ENCODE measurements at places on chromosomes 4 and X. TPM values are rescaled to one million over a fixed set of nuclear protein-coding genes. Genes with fewer than 3 reads are reported as not detected.
A peak's percentile ranks its signal among the peaks of the same experiment; 100 is the strongest.

Gene DDIT4L
- total RNA-seq, result 0.78 TPM

Gene PPP4R3C
- not detected for total RNA-seq

DNA sequence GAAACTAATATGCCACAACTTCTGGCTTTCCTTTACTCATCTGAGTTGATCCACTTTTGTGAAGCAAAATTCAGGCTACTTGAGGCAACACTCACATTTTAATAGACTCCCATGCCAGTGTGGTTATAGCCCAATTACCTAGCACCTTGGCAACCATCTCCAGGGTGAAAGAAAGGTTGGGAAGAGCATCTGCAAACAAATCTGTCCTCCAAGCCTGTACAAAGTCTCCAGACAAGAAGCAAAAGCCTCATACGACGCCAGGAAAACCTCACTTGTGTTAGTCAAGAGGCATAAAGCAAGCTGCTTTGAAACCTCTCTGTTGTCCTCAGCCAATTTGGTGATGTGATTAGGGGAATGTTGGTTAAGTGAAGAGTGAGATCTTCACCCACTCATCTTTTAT is 246.6 kb downstream of the THOC2 start:
- no peaks in the 10 kb centered on the region for H3K27me3 ChIP-seq
- no peaks in the 10 kb centered on the region for H3K36me3 ChIP-seq
- no peak overlapping the region for H3K27ac ChIP-seq
- DNase-seq, result no peak
- no peaks in the 10 kb centered on the region for H3K4me1 ChIP-seq

GRCh38 chr4:1570291-1571164 is 113.6 kb downstream of the FAM53A start:
- H3K27me3 ChIP-seq, result no peaks in the 10 kb centered on the region
- DNase-seq, result no peak
- no peak overlapping the region for H3K27ac ChIP-seq
- H3K4me3 ChIP-seq, result no peak overlapping the region
- H3K4me1 ChIP-seq, result no peaks in the 10 kb centered on the region

- no peaks in the 10 kb centered on the region for H3K36me3 ChIP-seq
- peaks cover 19% of the 10 kb centered on the region for H3K4me1 ChIP-seq
- H3K27ac ChIP-seq, result peak overlapping the region; percentile 75
Observed at GRCh38 chrX:319579-320125, 1.1 kb upstream of the GTPBP6 start.

DNA sequence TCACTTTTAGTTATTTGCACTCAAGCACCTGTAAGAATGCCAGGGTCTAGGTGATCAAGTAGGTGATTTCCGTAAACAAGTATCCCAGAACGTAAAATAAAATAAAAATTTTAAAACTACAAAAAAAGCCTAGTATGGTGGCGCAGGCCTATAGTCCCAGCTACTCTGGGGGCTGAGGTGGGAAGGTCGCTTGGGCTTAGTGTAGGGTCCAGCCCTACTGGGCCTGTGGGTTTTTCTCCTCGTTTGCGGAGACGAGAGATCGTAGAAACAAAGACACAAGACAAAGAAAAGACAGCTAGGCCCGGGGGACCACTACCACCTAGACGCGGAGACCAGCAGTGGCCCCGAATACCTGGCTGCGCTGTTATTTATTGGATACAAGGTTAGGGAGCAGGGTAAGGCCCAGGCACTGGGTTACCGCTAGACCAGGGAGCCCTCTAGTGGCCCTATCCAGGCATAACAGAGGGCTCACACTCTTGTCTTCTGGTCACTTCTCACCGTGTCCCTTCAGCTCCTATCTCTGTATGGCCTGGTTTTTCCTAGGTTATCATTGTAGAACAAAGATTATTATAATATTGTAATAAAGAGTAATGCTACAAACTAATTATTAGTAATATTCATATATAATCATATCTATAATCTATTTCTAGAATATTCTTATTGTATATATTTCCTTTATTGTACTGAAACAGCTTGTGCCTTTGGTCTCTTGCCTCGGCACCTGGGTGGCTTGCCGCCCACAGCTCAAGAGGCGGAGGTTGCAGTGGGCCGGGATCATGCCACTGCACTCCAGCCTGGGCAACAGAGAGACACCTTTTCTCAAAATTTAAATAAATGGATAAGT is 38.4 kb downstream of the SAGE1 start:
- no peak for DNase-seq
- no peaks in the 10 kb centered on the region for H3K4me1 ChIP-seq
- no peak overlapping the region for H3K4me3 ChIP-seq
- H3K27me3 ChIP-seq, result peaks cover 10% of the 10 kb centered on the region
- no peak overlapping the region for H3K27ac ChIP-seq

Gene DCAF8L2
- not detected for total RNA-seq

- H3K36me3 ChIP-seq, result no peaks in the 10 kb centered on the region
- H3K4me1 ChIP-seq, result peaks cover 10% of the 10 kb centered on the region
- H3K4me3 ChIP-seq, result no peak overlapping the region
- H3K27me3 ChIP-seq, result no peaks in the 10 kb centered on the region
- no peak for DNase-seq
- H3K27ac ChIP-seq, result no peak overlapping the region
Observed at GRCh38 chr4:10605746-10606482, 78.7 kb downstream of the CLNK start.

Gene NEIL3
- total RNA-seq, result 2.1 TPM

GRCh38 chr4:40800064-40800463 is 50.3 kb downstream of the NSUN7 start:
- DNase-seq, result no peak
- H3K27me3 ChIP-seq, result no peaks in the 10 kb centered on the region
- H3K4me1 ChIP-seq, result no peaks in the 10 kb centered on the region
- no peak overlapping the region for H3K27ac ChIP-seq
- H3K36me3 ChIP-seq, result no peaks in the 10 kb centered on the region

Gene CFAP47
- not detected for total RNA-seq

DNA sequence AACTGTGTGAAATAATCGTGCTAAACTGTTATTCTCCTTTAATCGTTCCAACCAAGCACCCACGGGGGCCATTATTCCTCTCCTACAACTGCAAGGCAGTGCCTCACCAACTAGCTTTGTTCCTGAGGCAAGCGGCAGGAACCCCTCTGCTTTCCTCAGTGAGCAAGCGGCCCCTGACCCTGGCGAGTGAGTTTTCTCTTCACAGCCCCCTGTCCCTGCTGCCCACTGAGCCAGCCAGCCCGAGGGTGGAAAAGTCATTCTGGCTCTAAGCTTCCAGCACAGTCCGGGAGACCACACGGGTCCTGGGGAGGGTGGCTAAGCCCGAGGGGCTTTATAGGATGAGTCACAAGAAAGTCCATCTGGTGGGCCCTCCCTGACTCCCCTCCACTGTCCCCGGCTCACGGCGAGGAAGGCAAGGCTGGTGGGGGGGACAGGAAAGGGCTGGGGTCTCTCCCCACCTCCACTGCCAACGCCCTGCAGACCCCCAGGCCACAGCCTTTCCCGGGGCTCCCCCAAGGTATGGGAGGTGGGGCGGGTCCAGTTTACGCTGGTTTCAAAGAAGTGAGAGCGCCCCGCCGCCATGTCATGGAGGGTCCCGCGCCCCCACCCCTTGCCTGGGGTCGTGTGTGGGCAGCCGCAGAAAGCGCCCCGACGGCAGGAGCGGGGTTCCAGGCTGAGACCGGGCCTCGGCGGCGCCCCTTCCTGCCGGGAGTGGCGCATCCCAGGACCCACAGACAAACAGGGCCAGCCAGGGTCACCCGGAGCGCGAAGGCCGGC is 45.0 kb downstream of the CPLX1 start:
- no peak for DNase-seq
- H3K4me1 ChIP-seq, result peaks cover 31% of the 10 kb centered on the region
- peak overlapping the region; percentile 84 for H3K27ac ChIP-seq
- H3K36me3 ChIP-seq, result peaks cover 29% of the 10 kb centered on the region
- peak overlapping the region; percentile 88 for H3K4me3 ChIP-seq
- no peaks in the 10 kb centered on the region for H3K27me3 ChIP-seq

- DNase-seq, result no peak
- H3K4me3 ChIP-seq, result no peak overlapping the region
- H3K4me1 ChIP-seq, result peaks cover 32% of the 10 kb centered on the region
- H3K27me3 ChIP-seq, result no peaks in the 10 kb centered on the region
- H3K27ac ChIP-seq, result no peak overlapping the region
Observed at GRCh38 chr4:139668036-139668435, 2.4 kb downstream of the MGST2 start.

Gene PAK3
- not detected for total RNA-seq

Gene VCX2
- total RNA-seq, result not detected

Gene TCP11X1
- not detected for total RNA-seq

GRCh38 chr4:98687876-98688275 is 29.5 kb upstream of the TSPAN5 start:
- H3K4me1 ChIP-seq, result peaks cover 16% of the 10 kb centered on the region
- DNase-seq, result no peak
- no peak overlapping the region for H3K27ac ChIP-seq
- H3K36me3 ChIP-seq, result no peaks in the 10 kb centered on the region
- no peaks in the 10 kb centered on the region for H3K27me3 ChIP-seq
- H3K4me3 ChIP-seq, result no peak overlapping the region

GRCh38 chr4:113682730-113683537 is 78.6 kb downstream of the CAMK2D start:
- peaks cover 10% of the 10 kb centered on the region for H3K36me3 ChIP-seq

DNA sequence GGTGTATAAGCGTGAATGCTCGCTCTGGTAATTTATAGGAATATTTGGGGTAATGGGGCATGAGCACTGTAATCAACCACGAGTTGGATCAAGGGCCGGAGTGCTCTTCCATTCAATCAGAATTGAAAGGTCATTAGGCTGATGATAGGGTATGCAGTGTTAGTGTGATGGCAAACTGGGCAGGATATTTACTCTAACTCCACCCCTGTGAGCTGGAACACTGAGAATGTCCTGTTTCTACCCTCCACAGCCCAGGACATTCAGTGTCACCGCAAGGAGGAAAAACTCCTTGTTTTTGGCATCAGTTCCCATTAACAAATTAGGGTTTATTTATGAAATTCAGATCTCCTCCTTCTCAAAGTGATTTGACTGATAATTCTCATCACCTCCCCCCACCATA is 137.8 kb downstream of the HS6ST2 start:
- H3K4me3 ChIP-seq, result no peak overlapping the region
- no peaks in the 10 kb centered on the region for H3K27me3 ChIP-seq
- H3K27ac ChIP-seq, result no peak overlapping the region
- H3K36me3 ChIP-seq, result peaks cover 2% of the 10 kb centered on the region

Gene NXF2B
- not detected for total RNA-seq

DNA sequence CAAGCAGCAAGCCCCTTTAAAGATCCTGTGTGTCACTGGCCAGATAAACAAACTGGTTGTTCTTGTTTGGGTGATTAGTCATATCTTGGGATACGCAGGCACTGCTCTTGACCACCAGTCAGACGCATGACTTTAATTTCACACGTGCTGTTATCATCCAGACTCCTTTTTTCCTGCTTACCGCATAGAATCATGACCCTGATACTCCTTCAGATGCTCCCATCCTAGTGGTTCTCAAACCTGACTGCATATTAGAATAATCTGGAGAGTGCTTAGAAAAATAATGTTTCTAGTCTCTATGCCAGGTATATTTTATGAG is 78.8 kb downstream of the CLDN22 start:
- DNase-seq, result no peak
- H3K27ac ChIP-seq, result no peak overlapping the region
- H3K36me3 ChIP-seq, result peaks cover 36% of the 10 kb centered on the region
- H3K4me1 ChIP-seq, result peaks cover 31% of the 10 kb centered on the region
- no peaks in the 10 kb centered on the region for H3K27me3 ChIP-seq

Gene RIPPLY1
- total RNA-seq, result not detected

DNA sequence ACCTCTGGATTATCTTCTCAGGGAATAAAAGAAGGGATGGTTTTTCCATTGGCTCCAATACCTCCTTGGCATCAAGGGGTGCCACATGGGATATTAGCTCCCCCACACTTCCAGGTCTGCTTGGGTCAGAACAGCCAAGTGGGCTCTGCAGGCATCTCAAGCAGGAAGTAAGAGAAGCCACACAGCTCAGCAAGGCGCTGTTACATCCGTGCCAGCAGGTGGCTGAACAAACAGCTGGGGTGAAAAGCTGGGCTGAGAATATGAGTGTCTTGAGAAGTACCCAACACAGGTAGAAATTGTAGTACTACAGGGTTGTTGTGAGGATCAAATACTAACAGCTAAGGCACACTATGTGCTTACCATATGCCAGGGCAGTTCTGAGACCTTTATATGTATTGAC is 76.7 kb upstream of the TMEM150C start:
- no peak overlapping the region for H3K4me3 ChIP-seq
- no peaks in the 10 kb centered on the region for H3K27me3 ChIP-seq
- H3K36me3 ChIP-seq, result peaks cover 6% of the 10 kb centered on the region
- H3K4me1 ChIP-seq, result peaks cover 10% of the 10 kb centered on the region
- H3K27ac ChIP-seq, result no peak overlapping the region

DNA sequence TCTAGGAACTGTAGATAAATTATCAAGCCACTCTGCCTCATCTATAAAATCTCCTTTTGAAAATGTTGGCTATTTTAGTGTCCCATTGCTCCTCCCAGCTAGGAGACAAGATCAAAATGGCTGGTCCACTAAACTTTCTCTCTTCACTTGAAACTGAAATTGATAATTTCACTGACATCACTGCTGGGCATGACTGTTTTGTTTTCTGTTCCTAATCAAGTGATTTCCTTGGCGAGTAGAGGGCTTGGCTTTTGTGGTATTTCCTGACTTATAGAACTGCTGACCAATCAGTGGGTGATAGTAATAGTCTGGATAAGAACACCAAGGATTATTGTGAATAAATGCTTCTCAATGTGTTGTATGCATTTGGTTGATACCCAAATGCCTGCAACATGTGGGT is 2152.9 kb downstream of the ARAP2 start:
- DNase-seq, result no peak
- H3K4me1 ChIP-seq, result peaks cover 3% of the 10 kb centered on the region
- H3K4me3 ChIP-seq, result no peak overlapping the region
- no peak overlapping the region for H3K27ac ChIP-seq
- H3K36me3 ChIP-seq, result peaks cover 2% of the 10 kb centered on the region

GRCh38 chr4:14334166-14334565 is 668.1 kb upstream of the CPEB2 start:
- no peak overlapping the region for H3K4me3 ChIP-seq
- no peak for DNase-seq
- no peaks in the 10 kb centered on the region for H3K36me3 ChIP-seq
- H3K4me1 ChIP-seq, result no peaks in the 10 kb centered on the region
- peaks cover 29% of the 10 kb centered on the region for H3K27me3 ChIP-seq

GRCh38 chrX:108590496-108590895 is 145.9 kb downstream of the IRS4 start:
- no peak overlapping the region for H3K4me3 ChIP-seq
- no peaks in the 10 kb centered on the region for H3K27me3 ChIP-seq
- peaks cover 54% of the 10 kb centered on the region for H3K36me3 ChIP-seq
- DNase-seq, result no peak

Gene FGA
- total RNA-seq, result not detected

DNA sequence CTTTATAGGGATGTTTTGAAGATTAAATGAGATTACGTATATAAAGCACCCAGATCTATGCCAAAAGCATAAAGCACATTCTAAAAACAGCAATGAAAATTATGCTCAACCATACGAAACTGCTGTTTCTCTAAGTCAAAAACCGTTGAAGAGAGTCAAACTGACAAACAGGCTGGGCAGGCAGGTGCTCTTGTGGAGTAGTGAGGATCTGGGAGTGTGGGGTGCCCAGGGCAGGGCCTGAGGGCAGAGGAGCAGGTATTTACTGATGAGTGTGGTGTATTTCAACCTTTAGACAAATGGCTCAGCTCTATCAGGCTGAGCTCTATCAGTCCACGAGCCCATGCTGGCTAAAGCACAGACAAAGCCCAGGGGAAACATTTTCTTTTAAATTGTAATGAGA is 40.4 kb downstream of the RELL1 start:
- peaks cover 10% of the 10 kb centered on the region for H3K36me3 ChIP-seq
- no peak overlapping the region for H3K4me3 ChIP-seq
- H3K4me1 ChIP-seq, result peaks cover 10% of the 10 kb centered on the region
- no peak for DNase-seq

- no peaks in the 10 kb centered on the region for H3K4me1 ChIP-seq
- H3K36me3 ChIP-seq, result peaks cover 1% of the 10 kb centered on the region
- no peak overlapping the region for H3K27ac ChIP-seq
- no peak for DNase-seq
- no peak overlapping the region for H3K4me3 ChIP-seq
- H3K27me3 ChIP-seq, result peaks cover 30% of the 10 kb centered on the region
Observed at GRCh38 chr4:68406479-68406859, 40.8 kb upstream of the TMPRSS11E start.

Data from osteocyte (in vitro differentiated cells).